Activated T-helper 1 cell treated with anti-CD3 and anti-CD28 coated beads, Interleukin-12 subunit alpha, Interleukin-12 subunit beta, Interleukin-2, Interleukin-4 antibody, amounts not matched to agents 30 ng/mL and 10 ng/mL and 1 ng/mL, durations not matched to agents 14 hours and 24 hours and 36 hours (primary cell): ENCODE measurements at places on chromosomes 11 and 22.

- DNase-seq: no peak
These were observed 26.0 kb upstream of the LRRC10B start for GRCh38 chr11:61482513-61482912.

GRCh38 chr11:110968348-110969062 is 256.3 kb upstream of the ARHGAP20 start:
- DNase-seq: no peak

DNA sequence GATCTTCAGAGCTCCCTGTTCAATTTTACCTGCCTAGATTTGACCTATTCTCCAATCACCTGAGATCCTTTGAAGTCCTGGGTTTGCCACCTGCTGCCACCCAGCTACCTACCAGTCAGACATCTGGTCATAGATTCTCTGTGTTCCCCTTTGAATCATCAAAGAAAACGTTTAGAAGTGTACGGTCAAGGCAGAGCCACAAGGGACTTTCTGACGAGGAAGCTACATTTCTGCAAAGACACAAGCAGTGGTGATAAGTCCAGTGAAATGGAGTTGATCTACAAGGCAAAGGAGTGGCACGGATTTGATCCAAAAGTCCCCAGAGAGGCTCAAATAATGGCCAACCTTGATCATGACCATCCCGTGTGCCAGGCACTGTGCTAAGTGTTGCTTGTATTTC is 549.9 kb downstream of the MIAT start:
- no peak for DNase-seq

GRCh38 chr11:37951996-37952395 is 1354.0 kb upstream of the RAG2 start:
- DNase-seq: no peak

GRCh38 chr22:47665151-47665550 is 902.7 kb downstream of the TBC1D22A start:
- no peak for DNase-seq

DNA sequence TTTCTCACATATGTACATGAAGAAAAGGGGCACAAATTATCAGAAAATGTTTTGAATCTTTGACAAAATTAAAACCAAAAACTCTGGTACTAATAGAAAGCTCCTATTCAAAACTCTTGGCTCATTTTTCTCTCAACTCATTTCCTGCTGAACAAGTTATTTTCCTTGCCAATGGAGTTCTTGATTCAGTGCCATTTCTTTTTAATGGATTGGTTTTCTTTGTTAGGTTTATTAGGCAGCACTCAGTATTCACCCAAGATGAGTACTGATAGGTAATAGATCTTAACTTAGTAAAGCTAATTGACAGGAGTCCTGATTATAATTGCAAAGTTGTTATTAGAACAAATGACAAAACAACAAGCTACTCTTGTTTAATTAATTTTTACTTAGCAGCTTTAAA is 279.4 kb upstream of the PDGFD start:
- no peak for DNase-seq

- DNase-seq: no peak
These were observed 12.2 kb downstream of the OR4D9 start for GRCh38 chr11:59523541-59523940.

- DNase-seq: no peak
These were observed 23.0 kb upstream of the BLID start for GRCh38 chr11:122138744-122139594.

DNA sequence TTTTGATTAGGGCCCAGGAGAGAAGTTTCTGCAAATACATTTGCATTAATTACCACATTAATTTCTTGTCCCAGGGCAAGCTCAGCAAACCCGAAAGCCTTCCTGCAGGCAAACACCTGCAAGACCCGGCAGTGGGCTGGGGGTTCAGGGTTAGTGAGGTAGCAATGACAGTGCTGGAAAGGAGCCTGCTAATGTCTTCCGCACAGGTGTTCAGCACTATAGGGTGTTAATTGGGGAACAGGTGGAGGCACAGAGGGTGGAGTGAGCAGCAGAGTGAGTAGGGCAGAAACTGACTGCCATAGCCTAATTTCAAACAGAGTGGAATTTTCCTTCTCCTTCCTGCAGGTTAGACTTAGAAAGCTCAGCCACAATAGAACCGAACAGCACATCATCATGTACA is 50.9 kb upstream of the UBASH3B start:
- no peak for DNase-seq

- no peak for DNase-seq
These were observed 32.6 kb downstream of the FBLN1 start for GRCh38 chr22:45535290-45535689.

DNA sequence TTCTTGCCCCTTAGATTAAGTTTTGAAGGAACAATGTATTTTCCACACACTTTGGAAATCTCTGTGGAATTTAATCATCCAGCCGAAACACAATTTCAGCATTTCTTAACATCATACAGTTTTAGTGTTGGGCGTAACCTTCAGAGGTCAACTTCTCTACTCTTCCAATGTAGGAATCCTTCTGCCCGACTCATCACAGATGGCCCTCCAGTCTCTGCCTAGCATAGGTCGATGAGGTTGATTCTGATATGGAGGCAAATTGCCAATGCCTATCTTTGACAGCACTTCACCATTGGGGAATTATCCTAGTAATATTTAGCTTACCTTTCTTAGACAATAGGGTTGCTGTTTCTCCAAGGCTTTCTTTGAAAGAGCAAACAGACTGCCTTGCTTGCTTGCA is 175.7 kb upstream of the TTC12 start:
- DNase-seq: no peak

GRCh38 chr11:73087730-73088129 is 54.4 kb downstream of the FCHSD2 start:
- no peak for DNase-seq

- DNase-seq: no peak
These were observed 22.0 kb downstream of the ARAP1 start for GRCh38 chr11:72730243-72730642.

GRCh38 chr11:28342716-28343115 is 234.5 kb downstream of the METTL15 start:
- DNase-seq: no peak

DNA sequence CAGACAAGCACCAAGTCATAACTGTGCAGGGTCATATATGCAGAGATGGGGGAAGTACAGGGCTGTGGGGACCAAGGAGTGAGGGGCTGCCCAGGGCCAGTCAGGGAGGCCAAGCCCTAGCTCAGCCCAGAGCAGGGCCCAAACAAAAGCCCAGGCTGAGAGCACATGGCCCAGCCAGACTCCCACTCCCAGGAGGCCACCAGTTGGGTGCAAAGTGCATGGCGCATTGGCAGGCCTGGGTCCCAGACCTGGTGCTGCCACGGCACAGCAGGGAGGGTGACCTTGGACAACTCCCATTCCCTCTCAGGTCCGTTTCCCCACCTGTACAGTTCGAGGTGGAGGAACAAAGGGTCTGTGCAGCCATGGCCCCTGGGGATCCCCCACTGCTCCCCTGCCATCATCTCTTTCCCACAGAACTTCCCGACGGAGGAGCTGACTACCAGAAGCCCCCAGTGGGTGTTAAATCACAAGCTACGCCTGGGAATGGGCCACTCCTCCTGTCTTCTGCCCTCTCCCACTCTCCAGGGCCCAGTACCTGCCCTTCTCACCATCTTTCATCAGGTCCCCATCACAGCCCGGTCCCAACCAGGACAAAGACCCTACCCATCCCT is 608 bp downstream of the NIPSNAP1 start:
- no peak for DNase-seq

GRCh38 chr11:8747173-8747572 is 64.6 kb downstream of the RPL27A start:
- no peak for DNase-seq

GRCh38 chr11:56961609-56962008 is 27.1 kb upstream of the OR5AK2 start:
- DNase-seq: no peak

DNA sequence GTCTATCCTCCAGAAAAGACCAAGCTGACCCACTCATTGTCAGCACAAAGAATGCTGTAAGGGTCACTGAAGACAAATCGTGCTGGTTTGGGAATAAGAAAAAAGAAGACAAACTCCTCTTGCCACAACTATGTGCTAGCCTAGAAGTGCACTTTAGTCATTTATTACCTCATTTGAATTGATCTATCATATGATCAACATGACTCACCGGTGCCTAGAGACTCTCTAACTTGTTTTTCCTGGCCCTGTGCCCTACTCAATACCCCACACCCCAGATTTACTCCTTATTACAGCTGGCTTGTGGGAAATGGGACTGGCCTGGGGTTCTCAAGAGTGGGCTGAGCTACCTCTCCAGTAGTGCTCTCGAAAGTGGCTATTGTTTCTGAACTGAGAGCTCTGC is 35.9 kb upstream of the HORMAD2 start:
- DNase-seq: no peak

DNA sequence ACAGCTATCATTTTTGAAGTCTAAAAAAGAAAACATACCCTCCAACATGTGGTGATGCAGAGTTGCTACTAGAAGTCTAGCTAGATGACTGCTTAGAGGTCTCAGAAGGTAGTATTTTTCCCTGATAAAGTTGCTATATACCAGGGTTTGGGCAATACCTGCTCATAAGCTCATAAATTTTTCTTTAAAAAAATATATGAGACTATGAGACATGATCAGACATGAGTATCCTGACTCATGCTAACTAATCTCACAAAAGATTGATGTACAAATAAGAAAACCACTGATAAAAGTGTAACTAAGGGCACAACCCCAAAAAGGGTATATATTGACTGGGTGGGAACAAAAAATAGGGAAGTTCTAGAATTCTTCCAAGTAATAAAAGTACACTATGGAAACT is 740.9 kb downstream of the METTL15 start:
- DNase-seq: no peak

DNA sequence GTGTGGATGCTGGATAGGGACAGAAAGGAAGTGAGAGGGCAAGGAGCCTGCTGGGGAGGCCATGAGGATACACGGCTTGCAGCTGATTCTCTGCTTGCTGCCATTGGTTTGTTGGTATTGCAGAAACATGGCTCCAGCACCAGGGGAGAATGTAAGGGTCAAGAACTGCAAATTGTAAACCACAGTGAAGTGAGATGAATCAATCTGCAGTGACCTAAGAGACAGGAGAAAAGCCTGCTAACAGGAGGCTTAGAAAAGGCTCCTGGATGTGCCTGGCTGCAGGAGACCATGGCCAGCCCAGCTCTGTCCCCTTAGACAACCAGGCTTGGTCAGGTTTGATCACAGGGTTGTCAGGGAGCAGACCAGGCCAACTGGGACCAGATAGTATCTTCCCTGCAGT is 233.7 kb upstream of the CADM1 start:
- DNase-seq: no peak
